ENCODE measurements at places on chromosomes 3 and 15. TPM values are rescaled to one million over a fixed set of nuclear protein-coding genes. Genes with fewer than 3 reads are reported as not detected.

- H3K36me3 ChIP-seq = no peaks in the 10 kb centered on the region
- H3K4me3 ChIP-seq = no peak overlapping the region
- H3K27ac ChIP-seq = no peak overlapping the region
- 0 out of 2 replicates have a peak, but pooled peaks cover 2% of the 10 kb centered on the region for H3K4me1 ChIP-seq
- DNase-seq = no peak
- H3K27me3 ChIP-seq = peaks cover 6% of the 10 kb centered on the region
Measured at GRCh38 chr3:127536830-127537812, 53.4 kb downstream of the TPRA1 start.

- DNase-seq = no peak
- no peaks in the 10 kb centered on the region for H3K27me3 ChIP-seq
Measured at GRCh38 chr3:111915905-111916304, 56.8 kb downstream of the PHLDB2 start.

- no peaks in the 10 kb centered on the region for H3K27me3 ChIP-seq
- no peaks in the 10 kb centered on the region for H3K36me3 ChIP-seq
- no peak overlapping the region for H3K4me3 ChIP-seq
Measured at GRCh38 chr3:167030082-167030725, 349.9 kb downstream of the ZBBX start.

DNA sequence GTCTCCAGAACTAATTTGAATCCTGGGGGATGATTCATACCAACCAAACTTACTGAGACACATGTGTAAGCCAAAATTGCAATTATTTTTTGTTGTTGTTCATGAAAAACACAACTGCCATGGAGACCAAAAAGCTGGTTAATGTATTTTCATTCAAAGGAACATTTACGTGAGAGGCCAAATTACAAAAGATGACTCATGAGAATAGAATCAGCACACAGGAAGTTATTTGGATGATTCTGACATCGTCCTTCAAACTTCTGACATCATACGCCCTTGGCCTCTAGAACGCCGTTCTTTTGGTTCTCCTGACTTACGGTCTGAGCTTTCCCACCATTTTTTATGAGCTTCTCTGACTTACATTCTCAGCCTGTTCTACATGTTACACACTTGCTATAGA, 3.0 kb upstream of the ZNF280D start:
- no peaks in the 10 kb centered on the region for H3K36me3 ChIP-seq
- H3K4me3 ChIP-seq = no peak overlapping the region
- H3K4me1 ChIP-seq = peaks cover 16% of the 10 kb centered on the region
- no peak overlapping the region for H3K27ac ChIP-seq
- DNase-seq = no peak

- no peak overlapping the region for H3K27ac ChIP-seq
- H3K4me3 ChIP-seq = no peak overlapping the region
- H3K36me3 ChIP-seq = no peaks in the 10 kb centered on the region
- H3K4me1 ChIP-seq = no peaks in the 10 kb centered on the region
Measured at GRCh38 chr3:70612920-70613319, 300.5 kb upstream of the MDFIC2 start.

- H3K4me3 ChIP-seq = no peak overlapping the region
- no peak overlapping the region for H3K27ac ChIP-seq
- no peaks in the 10 kb centered on the region for H3K4me1 ChIP-seq
- H3K27me3 ChIP-seq = no peaks in the 10 kb centered on the region
- no peak for DNase-seq
Measured at GRCh38 chr3:21795152-21795837, 44.3 kb upstream of the ZNF385D start.

- H3K4me3 ChIP-seq = no peak overlapping the region
- no peak overlapping the region for H3K27ac ChIP-seq
- no peaks in the 10 kb centered on the region for H3K36me3 ChIP-seq
- peaks cover 9% of the 10 kb centered on the region for H3K4me1 ChIP-seq
- DNase-seq = peak; percentile 77
- H3K27me3 ChIP-seq = peaks cover 28% of the 10 kb centered on the region
Measured at GRCh38 chr3:193805448-193805847, 212.4 kb downstream of the OPA1 start.

DNA sequence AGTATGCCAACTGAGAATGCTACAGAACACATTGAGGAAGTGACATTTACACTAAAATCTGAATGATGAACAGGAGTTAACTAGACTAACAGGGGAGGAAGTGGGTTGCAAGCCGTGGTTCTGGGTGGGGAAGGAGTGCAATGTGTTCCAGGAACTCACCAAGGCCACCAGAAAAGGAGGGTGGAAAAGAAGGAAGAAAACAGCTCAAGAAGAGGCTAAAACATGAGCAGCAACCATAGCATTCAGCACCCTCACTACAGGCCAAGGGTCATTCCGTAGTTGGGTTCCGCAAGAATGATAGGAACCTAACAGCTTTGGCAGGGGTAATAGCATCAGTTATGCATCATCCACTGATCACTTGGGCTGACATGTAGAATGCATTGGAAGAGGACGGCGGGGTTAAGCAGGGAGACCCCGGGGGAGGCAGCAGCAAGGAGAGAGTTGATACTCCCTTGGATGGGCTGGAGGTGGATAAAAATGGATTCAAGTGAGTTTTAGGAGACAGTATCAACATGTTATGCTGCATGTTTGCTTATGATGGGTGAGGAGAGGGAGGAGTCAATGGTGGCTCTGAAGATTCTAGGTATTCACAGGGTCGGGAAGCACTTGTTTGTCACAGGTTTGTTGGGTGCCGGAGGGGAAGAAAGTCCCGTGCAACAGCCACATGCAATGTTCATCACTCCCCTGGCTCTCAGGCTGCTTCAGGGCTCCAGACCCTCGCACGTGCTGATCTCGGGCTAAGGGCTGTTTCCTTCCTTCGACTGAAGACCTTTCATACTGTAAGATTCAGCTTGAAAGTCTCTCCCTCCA, 53.2 kb downstream of the LIPC start:
- H3K27me3 ChIP-seq = no peaks in the 10 kb centered on the region
- H3K36me3 ChIP-seq = no peaks in the 10 kb centered on the region
- DNase-seq = no peak

DNA sequence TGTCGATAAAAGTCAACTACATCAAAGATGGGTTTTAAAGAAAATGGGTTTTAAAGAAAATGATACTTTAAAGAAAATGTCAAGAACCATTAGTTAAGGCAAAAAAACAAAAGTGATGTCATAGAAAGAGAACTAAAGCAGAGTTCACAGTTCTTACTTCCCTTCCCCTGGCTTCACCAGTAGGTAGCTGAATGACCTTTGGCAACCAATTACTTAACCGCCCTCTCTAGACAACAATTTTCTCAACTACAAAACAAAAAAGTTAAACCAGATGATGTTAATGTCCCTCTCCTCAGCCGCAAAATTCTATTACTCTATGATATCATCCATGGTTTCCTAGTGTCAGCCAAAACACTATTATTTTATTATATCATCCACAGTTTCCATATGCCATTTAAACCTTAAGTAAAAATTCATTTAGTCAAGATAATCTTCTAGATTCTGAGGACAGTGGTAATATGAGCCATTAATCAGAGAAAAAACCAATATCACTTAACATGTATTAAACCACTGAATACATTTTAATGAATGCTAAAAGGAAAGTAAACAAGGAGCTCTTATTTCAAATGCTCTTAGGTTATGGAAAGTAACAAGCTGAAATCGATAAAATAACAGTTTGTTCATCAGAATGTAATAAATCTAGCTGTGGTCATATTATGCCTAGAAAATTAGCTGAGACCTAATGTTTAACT, 13.1 kb downstream of the RYK start:
- H3K4me1 ChIP-seq = peaks cover 26% of the 10 kb centered on the region
- H3K27ac ChIP-seq = no peak overlapping the region
- no peak for DNase-seq
- no peaks in the 10 kb centered on the region for H3K27me3 ChIP-seq

DNA sequence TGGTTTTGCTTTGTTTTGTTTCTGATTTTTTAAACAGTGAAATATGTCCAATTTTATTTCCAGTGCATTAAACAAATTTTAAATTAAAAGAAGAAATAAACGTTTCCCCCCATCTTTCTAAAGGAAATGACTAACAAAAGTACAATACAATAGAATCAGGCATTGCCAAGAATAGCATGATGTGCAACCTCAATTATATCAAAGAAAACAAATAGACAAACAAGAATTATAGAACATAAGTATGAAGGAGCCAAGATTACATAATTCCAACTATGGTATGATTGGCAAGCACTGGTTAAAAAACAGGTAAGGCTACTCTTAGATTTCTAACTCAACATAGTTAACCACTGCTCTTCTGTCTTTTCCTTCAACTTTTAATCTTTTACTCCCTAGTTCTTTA, 26.4 kb downstream of the TIGIT start:
- no peak overlapping the region for H3K27ac ChIP-seq
- H3K4me1 ChIP-seq = no peaks in the 10 kb centered on the region
- H3K4me3 ChIP-seq = no peak overlapping the region
- no peak for DNase-seq

DNA sequence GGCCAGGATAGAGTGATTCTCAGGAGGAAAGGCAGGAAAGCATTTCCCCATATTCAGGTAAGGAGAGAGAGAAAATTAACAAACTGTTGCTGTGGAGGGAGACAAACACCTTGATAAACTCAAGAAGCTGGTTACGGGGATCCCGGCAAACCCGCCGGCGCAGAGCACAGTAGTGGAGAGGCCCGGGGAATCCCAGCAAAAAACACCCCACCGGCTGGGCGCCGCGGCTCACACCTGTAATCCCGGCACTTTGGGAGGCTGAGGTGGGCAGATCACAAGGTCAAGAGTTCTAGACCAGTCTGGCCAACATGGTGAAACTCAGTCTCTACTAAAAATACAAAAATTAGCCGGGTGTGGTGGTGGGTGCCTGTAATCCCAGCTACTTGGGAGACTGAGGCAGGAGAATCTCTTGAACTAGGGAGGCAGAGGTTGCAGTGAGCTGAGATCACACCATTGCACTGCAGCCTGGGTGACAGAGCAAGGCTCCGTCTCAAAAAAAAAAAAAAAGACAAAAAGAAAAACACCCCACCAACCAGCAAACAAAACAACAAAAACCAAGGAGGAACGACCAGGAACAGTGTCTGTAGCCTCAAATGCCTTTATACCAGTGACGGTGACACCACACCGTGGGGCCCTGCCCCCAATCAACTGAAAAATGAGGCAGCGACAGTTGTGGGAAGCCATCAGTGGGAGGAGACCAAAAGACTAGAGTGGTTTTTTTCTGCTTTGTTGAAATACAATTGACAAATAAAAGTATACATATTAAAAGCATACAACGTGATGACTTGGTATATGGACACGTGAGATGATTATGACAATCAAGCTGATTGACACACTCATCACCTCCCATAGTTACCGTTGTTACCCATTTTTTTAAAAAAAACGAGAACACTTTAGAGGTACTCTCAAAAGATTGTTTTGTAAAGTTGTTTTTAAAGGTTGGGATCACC, 40.2 kb upstream of the IDH2 start:
- no peaks in the 10 kb centered on the region for H3K4me1 ChIP-seq
- H3K27me3 ChIP-seq = no peaks in the 10 kb centered on the region

DNA sequence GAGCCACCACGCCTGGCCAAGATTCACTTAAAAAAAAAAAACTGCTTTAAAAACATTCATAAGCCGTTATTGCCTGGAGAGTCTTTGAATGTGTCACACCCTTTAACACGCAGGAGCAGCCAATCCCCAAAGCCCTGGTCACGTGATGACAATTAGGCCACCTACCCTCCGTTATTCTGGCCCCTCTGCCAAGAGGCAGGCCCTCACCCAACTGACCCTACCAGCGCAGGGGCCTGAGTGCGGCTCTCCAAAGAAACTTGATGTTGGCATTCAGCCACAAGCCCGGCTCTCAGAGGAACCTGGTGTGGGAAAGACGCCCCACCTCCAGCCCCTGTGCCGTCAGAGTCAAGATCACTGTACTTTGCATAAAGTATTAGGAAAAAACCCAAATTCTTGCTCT, 11.6 kb upstream of the MUC4 start:
- H3K4me3 ChIP-seq = no peak overlapping the region
- no peaks in the 10 kb centered on the region for H3K27me3 ChIP-seq
- no peak overlapping the region for H3K27ac ChIP-seq
- H3K36me3 ChIP-seq = no peaks in the 10 kb centered on the region

GRCh38 chr3:54484334-54484733, 362.0 kb downstream of the CACNA2D3 start:
- H3K27ac ChIP-seq = no peak overlapping the region
- DNase-seq = no peak
- H3K4me3 ChIP-seq = no peak overlapping the region
- H3K36me3 ChIP-seq = no peaks in the 10 kb centered on the region
- H3K27me3 ChIP-seq = no peaks in the 10 kb centered on the region
- H3K4me1 ChIP-seq = no peaks in the 10 kb centered on the region

GRCh38 chr15:36110659-36110993, 468.8 kb upstream of the CDIN1 start:
- no peak for DNase-seq
- no peak overlapping the region for H3K4me3 ChIP-seq
- no peaks in the 10 kb centered on the region for H3K4me1 ChIP-seq

DNA sequence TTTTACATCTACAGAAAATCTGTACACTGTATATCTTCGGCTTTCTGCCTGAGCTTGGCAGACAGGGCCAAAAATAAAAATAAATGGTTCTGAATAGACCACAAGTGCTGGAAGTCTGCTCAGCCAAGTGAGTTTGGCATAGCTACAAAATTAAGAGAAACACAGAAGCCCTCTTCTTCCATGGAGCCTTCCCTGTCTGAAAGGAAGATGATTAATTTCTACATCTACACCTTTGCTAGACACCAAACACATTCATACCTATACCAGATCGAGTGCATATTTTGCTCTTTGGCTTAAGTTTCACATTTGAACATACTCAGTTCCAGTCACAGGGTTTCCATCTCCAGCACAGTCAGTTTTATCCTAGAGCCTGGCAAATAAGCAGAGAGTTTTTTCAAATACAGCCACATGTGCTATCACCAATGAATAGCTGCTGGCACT, 224.6 kb downstream of the GREM1 start:
- no peak overlapping the region for H3K4me3 ChIP-seq
- H3K4me1 ChIP-seq = no peaks in the 10 kb centered on the region
- no peak for DNase-seq
- H3K27ac ChIP-seq = no peak overlapping the region
- H3K27me3 ChIP-seq = no peaks in the 10 kb centered on the region
- no peaks in the 10 kb centered on the region for H3K36me3 ChIP-seq

DNA sequence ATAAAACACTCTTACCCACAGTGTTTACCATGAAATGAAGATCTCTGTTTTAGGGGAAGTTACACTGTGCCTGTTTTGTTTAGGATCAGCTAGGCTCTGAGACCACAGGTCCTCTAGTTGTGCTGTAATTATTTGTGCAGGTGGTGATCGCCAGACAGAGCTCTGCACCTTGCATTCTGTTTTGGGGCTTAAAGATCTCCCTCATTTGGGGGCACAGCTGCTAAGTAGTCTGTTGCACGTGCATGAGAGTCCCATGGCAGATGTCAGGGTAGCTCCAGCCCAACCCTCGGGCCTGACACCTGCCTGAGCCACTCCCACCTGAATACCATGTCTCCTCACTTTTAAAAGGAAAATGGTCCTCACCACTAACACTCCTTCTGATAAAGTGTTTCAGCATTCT, 12.4 kb downstream of the C3orf20 start:
- DNase-seq = no peak
- H3K27me3 ChIP-seq = no peaks in the 10 kb centered on the region
- H3K27ac ChIP-seq = no peak overlapping the region
- no peaks in the 10 kb centered on the region for H3K4me1 ChIP-seq
- H3K4me3 ChIP-seq = no peak overlapping the region

GRCh38 chr3:158809642-158810041, 7.8 kb downstream of the MFSD1 start:
- H3K27ac ChIP-seq = no peak overlapping the region
- no peak for DNase-seq
- no peaks in the 10 kb centered on the region for H3K27me3 ChIP-seq
- H3K4me3 ChIP-seq = no peak overlapping the region
- H3K4me1 ChIP-seq = no peaks in the 10 kb centered on the region

SLC12A8 gene
- 19.9 TPM for total RNA-seq

FOXB1 gene
- total RNA-seq = not detected

ACAN gene
- not detected for total RNA-seq
